Stimulated activated CD4-positive, alpha-beta T cell treated with anti-CD3 and anti-CD28 coated beads, TNF-alpha, amount 100 ng/mL, for 1 hour (primary cell): ENCODE measurements at places on chromosomes 3 and 15.

DNA sequence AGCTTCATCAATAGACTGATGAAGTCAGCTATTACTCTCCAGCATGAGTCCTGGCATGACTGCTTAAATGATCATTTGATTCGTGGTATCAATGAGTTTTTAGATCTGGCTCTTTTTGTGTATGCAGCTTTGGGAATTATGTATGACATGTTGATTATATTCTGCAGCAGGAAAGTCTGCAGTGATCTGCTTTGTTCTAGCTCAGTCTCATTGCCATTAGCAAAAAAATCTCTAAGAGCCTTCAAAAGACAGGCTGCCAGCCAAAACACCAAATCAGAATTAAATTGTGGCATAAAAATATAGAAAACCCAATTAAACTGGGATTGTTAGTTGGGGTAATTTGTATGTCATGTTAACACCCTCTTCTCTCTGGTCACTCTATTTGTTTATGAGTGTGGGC is 1021.0 kb upstream of the SEMA6D start:
- DNase-seq = no peak

- DNase-seq = no peak
Measured at GRCh38 chr3:95923496-95924210, 890.7 kb upstream of the EPHA6 start.

DNA sequence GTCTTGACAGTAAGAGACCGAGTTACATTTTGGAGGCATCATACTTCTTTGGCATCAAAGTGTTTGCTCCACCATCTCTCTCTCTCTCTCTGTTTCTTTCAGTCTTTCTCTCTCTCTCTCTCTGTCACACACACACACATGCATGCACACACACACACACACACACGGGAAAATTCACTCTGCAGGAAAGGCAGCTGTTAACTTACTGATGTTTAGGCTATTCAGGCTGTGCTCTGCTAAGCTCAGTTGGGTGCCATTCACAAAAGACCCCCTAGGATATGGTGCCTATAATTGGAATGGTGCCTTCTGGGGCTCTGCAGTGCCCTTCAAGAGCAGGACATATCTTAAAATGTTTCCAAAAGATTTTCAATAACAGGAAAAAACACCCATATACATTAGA is 78.2 kb downstream of the KCNH8 start:
- no peak for DNase-seq

GRCh38 chr15:51382787-51383186 is 41.3 kb downstream of the GLDN start:
- no peak for DNase-seq
